NCI-H187 (cell line): ENCODE measurements at places on chromosomes 6 and 20.

DNA sequence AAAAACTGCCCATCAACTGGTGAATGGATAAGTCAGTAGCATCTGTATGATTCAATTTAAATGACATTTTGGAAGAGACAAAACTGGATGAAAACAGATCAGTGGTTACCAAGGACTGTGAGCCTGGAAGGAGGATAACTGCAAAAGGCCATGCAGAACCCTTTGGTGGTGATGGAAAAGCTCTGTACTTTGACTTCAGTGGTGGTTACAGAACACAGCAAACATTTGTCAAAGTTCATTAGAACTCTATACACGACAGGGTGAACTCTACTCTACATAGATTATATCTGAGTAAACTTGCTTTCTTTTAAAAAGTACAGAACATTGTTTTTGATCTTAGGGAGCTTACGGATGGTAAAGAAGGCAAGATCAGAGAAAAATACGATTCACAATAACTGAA is 111.9 kb upstream of the HTR1E start:
- DNase-seq = no peak

GRCh38 chr6:107082045-107082444 is 33.3 kb downstream of the BEND3 start:
- no peak for DNase-seq

GRCh38 chr6:159008656-159009288 is 8.8 kb upstream of the RSPH3 start:
- DNase-seq = no peak

- DNase-seq = no peak
These were observed 305.4 kb downstream of the BTBD3 start for GRCh38 chr20:12223057-12223456.

GRCh38 chr6:109048176-109048575 is 46.5 kb downstream of the SESN1 start:
- no peak for DNase-seq

GRCh38 chr20:22617160-22617559 is 32.8 kb upstream of the FOXA2 start:
- no peak for DNase-seq

DNA sequence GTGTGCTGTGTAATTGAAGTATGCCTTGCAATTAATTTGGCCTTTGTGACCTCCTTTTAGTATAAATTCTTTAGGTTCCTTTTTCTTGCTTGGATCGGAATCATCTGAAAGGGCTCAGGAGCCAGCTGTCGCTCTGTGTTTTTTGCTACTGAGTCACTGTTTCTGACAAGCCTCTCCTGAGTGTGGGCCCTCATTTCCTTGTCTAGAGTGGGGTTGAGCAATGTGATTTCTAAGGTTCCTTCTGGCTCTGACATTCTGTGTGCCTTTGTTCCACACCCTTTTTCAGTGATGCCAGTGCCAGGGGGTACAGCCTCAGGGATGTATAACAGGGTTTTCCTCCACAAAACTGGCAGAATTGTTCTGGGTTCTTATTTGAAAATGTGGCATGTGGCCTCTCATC is 26.5 kb downstream of the DAAM2 start:
- DNase-seq = no peak

DNA sequence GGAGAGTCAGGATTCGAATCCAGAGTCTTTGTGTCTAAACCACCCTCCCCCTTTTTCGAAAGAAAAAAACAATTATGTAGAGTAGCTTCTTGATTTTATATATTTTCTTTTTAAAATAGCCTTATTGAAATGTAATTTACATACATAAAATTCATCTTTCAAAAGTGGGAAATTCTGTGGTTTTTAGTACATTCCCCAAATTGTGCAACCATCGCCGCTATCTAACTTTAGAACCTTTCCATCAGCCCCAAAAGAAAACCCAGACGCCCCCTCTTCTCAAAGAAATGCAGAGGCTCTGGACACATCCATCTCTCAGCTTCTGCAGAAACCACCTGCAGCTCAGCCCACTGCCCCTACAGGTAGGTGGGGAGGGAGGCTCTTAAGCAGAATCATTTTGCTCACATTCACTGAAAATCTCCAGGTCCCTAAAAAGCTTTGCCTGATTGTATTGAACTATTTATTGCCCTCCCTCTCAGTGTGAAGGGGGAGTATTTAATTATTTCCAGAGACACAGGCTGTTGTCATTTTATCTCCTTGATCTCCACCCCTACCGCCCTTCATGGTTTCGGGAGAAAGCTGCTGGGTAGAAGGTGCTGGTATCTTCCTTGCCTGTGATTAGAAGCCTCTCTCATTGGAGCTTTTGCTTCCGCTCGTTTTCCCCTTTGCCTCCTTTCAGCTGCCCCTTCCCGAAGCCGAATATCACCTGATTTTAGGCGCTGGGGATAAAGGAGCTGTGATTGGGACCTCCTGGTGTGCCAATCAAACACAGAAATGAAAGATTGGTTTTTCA is 68.7 kb upstream of the KCNG1 start:
- no peak for DNase-seq

- DNase-seq = no peak
These were observed 494.7 kb upstream of the SLC35B3 start for GRCh38 chr6:8930009-8930408.

DNA sequence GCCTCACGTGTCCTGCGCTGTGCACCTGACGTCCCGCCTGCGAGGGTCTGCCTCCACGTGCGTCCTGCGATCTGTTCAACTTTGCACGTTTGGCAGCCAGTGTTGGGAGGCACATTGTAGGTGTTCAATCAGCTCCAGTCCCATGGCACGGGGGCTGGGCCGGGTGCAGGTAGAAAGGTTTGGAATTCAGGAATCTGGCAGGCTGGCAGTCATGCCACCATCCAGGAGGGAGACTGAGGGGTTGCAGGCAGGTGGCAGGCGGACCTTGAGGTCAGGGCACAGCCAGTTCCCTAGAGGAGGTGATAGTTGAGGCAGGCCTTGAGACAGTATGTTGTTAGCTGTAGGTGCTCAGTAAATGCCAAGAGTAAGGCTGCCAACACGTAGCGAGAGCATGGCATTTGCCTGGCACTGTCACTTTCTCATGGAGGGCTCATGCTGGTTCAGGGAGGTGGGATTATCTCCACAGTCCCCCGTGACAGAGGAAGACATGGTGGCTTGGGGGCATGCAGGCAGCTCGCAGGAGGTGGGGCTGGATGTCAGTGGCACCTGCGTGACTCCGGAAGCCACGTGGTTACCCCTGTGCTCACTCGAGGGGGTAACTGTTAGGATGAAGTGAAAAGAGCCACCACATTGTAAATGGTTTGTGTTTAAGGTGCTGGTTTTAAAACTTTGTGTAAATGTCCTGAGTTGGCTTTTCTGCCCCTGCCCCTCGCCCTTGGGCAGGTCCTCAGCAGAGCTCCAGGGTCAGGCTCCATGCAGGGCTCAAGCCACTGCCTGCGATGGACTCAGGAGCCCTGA is 111.8 kb upstream of the FRMD1 start:
- DNase-seq = no peak

DNA sequence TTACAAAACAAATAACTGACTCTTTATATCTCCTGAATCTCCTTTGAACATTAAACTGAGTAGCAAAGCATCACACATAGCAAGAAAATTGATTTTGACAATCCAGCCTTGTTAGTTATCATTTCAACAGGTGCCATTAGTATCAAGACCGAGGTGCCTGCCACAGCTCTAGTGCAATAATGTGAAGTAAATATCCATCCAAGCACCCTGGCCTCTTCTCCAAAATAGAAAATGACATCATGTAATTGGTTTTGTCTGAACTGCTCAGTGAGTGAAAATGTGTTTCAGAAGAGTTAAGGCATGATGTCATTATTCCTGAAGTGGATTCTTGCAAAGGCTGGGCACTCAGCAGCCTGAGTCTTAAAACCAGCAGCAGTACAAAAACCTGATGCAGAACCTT is 341.4 kb downstream of the PLCB1 start:
- no peak for DNase-seq
